ENCODE measurements at places on chromosomes 3 and 15. TPM values are rescaled to one million over a fixed set of nuclear protein-coding genes. Genes with fewer than 3 reads are reported as not detected.

RTP3 gene
- not detected for total RNA-seq

CHST2 gene
- total RNA-seq: 16.5 TPM

CYP11A1 gene
- total RNA-seq: 0.38 TPM

WDR53 gene
- total RNA-seq: 9.6 TPM

POTEB2 gene
- not detected for total RNA-seq

SMAD6 gene
- 24.0 TPM for total RNA-seq

MST1R gene
- 0.96 TPM for total RNA-seq

OR5H15 gene
- total RNA-seq: not detected
